Lung microvascular endothelial cell (primary cell): ENCODE measurements at places on chromosomes 5 and 9. TPM values are rescaled to one million over a fixed set of nuclear protein-coding genes. Genes with fewer than 3 reads are reported as not detected.

GRCh38 chr5:112848116-112848811 lies 12.8 kb upstream of the SRP19 start:
- peak; percentile 75 for DNase-seq

The PAEP gene
- total RNA-seq = not detected in 2 replicates

- no peak for DNase-seq
Measured at GRCh38 chr5:10288592-10289219, 19.0 kb downstream of the CMBL start.

- no peak for DNase-seq
Measured at GRCh38 chr9:32339424-32339823, 45.0 kb upstream of the ACO1 start.

DNA sequence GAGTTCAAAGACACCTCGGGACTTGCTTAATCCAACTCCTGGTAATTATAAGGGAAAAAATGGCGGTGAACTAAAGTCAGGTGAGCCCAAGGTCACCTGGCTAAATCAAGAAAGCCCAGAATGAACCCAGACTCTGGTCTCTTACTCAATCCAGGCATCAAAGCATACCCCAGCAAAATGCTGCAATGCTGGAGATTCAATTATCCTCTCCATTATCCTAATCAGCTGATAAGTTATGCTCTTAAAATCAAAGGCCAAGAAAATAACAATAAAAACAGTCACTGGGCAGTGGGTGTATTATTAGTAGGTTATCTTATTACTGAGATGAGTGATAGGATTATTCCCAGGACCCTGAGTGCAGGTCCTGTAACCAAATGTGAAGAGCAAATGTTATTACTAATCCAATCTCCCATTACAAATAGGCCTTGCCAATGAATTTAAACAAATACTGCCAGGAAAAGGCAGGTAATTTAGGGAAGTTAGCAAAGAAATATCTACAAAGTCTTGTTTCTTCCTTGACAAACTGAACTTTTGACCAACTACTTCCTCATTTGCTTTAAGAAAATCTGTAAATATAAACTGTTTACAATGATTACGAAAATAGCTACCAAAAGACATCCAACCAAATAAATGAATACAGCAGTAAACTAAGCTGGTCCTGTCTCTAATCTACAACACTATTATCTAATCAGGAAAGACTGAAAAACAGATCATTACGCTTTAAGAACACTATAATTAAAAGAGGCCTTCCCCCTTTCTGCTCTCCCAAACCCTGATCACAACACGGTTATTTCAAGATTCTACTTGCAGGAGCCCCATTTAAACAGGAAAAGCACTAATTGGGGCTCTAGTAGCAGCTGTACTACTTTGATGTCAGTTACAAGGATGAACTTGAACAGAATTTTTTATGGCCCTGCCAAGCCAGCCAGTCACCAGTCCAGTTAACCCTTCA lies 103.2 kb downstream of the MED27 start:
- no peak for DNase-seq

DNA sequence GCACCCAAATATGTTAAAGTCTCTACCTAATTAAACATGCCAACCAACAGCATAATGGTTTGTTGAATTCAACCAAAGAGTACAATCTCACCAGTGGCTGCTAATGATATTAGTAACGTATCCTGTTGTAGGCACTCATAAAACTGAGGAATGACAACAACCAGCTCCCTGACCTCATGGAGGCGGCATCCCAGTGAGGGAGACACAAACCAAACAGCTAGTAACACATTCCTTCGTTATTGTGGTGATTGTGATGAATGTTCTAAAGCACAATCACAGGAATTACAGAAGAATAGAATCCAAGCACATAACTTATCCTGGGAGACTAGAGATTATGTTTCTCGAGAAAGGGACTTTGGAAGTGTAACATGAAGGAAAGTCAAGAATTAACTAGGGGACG lies 224.6 kb downstream of the CTNND2 start:
- DNase-seq = no peak

The IFNK gene
- total RNA-seq = not detected in 2 replicates

The ZNF483 gene
- 1.1 and 1.6 TPM in 2 replicates for total RNA-seq

- no peak for DNase-seq
Measured at GRCh38 chr5:73369278-73369677, 79.3 kb downstream of the FOXD1 start.

DNA sequence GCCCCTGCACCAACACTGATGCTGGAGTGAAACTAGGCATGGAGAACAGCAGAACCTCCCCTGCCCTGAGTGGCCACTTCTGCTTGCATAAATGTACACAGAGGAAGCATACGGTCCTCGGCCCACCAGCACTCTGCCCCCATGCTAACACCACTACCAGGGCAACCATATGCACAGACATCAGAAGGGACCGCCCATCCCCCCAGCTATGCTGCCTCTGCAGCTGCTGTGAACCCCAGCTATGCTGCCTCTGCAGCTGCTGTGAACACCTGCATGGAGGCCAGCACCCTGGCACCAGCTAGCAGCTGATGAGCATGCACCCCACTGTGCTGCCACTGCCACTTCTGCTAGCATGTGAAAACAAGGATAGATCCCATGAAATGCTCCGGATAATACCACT lies 250.3 kb downstream of the TUSC1 start:
- DNase-seq = no peak

DNA sequence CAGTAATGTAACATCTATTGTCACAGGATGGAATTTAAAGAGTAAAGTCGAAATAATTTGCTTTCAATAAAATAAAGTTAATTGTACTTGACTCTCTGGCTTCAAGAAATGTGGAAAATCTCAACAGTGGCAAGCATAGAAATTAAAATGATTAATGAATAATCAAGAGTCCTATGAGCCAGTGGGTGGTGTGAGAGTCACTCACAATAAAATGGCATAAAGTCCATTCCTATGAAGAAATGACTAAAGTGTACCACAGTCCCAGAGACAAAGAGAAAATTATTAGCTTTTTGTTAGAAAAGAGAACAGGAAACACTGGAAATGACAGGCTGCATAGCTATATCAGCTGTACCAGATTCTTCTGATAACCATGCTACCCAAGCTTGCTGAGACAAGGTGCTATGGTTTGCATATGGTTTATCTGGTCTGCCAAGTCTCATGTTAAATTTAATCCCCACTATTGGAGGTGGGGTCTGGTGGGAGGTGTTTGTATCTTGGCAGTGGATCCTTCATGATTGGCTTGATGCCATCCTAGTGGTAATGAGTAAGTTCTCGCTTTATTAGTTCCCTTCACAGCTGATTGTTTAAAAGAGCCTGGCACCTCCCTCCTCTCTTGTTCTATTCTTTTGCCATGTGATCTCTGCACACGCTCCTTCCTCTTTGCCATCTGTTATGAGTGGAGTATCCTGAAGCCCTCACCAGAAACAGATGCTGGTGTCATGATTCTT lies 647.7 kb upstream of the ITGA1 start:
- DNase-seq = no peak
